ENCODE measurements at places on chromosomes 2 and 18.

GRCh38 chr2:67251741-67252140, 145.4 kb upstream of the ETAA1 start:
- no peak for DNase-seq

DNA sequence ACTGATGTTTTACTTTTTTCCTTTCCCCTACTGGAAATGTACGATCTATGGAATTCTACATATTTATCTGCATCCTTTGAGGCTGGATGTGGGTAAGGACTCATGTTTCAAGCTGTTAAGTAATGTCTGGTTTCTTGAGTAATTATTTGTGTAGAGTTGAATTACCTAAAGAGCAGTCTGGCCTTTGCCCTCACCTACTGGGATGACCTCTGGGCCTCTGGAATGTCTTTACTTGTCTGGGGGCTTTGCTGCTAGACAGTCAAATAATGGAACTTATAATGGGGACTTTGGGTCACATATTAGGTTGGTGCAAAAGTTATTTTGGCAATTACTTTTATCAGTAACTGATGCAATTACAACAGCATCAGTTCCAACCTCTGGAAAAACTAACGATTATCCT, 244.7 kb downstream of the CCDC178 start:
- DNase-seq: no peak

DNA sequence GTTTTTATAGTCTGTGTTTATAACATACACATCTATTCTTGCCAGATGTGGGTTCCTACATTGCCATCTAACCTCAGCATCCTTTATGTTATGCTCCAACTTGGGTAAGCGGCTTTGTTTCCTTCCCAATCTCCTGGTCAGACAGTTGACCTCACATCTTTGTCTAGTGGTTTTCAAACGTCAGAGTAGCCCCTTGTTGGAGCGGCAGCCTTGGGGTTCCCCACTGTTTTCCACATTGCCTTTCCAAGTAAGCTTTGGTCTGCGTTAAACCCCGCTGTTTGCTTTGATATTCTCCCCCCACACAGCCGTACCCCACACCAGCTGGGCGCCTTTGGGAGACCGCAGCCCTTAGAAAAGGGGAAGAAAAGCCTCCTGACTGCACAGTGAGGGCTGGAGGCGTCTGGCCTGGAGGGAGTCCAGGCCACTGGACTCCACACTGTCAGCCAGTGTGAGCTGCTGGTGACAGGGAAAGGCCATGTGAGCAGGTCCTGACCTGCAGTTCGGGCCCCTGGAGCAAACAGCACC, 83.3 kb downstream of the MALT1 start:
- no peak for DNase-seq

GRCh38 chr2:1976728-1977416, 232.6 kb upstream of the PXDN start:
- DNase-seq: no peak

GRCh38 chr18:49959176-49959575, 145.8 kb upstream of the ACAA2 start:
- DNase-seq: no peak

DNA sequence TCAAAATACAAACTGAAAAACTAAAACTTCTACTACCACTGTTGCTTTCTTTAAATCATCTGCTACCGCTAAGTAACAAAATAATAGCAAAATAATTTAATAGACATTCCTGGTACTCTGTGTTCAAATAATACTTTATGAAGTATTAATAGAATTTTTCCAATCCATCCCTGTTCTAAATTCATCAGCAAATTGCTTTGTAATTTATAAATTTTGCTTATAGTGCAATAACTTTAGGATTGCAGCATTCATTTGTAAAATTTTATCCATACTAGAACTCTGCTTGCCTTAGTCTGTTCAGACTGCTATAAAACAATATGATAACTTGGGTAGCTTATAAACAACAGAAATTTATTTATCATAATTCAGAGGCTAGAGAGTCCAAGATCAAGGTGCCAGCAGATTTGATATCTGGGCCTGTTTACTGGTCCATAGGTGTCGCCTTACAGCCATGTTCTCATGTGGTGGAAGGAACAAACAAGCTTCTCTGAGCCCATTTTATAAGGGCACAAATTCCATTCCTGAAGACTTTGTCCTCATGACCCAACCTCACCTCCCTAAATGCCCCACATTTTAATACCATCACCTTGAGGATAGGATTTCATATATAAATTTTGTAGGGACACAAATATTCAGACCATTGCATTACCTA, 415.1 kb upstream of the MAP2 start:
- no peak for DNase-seq

DNA sequence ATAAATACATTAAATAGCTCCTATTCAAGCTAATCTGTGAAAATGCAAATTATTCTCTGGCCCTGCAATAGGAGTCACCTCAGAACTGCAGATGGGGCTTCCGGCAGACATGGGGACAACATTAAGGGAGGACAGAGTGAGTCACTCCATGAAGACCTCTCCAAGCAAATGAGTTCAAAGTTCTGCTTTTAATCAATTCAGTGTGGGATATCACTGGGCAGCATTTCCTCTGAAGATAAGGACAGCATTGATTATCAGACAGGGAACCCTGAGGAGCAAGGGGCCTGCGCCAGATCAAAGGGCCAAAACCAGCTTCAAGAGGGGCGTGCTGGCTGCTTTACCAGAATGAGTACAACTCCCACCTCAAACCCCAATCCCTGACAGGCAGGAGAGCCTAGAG, 356.9 kb upstream of the KLHL29 start:
- no peak for DNase-seq

DNA sequence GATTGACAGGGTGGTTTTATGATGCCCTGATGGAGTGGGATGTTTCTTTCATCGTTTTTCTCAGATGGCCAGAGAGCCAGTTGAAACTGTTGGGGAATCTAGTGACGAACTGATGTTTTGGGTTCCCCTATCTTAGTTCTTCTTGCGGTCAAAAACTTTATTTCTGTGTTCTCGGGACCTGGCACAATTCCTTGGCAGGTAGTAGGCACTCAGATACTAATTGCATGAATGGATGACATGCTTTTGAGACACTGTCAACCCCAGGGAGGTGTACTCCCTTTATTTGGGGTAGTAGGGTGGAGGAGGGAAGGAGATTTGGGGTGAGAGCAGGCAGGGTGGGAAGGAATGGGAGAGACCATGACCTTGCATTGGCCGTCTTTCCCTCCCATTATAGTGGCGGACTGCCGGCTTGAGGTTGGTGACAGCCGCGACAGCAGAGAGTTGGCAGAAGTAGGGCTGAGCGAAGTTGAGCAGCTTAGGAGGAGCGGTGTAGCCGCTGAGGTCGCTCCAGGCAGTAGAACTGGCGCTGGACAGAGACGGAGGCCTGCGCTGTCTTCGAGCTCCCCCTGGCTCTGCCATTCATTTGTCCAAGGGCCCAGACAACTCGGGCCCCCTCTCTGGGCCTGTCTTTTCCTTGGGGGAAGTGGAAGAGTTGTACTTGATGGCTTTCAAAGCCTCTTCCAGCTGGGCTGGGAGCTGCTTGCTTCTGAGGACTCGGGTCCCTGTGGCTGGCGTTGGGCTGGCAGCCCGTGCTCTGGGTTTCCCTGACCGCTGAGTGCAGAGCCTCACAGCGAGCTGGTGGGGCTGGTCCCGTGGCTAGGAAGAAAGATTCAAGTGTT, 2.6 kb downstream of the TET3 start:
- DNase-seq: no peak

- DNase-seq: no peak
These were observed 15.4 kb upstream of the OTOS start for GRCh38 chr2:240155745-240156390.

- no peak for DNase-seq
These were observed 126.6 kb downstream of the LRATD1 start for GRCh38 chr2:14759082-14759481.

- DNase-seq: no peak
These were observed 106.8 kb downstream of the C1D start for GRCh38 chr2:67955748-67956603.

- DNase-seq: peak; percentile 91
These were observed 113.8 kb downstream of the SH3RF3 start for GRCh38 chr2:109242654-109243331.

- no peak for DNase-seq
These were observed 37.7 kb downstream of the SESTD1 start for GRCh38 chr2:179226961-179227259.

DNA sequence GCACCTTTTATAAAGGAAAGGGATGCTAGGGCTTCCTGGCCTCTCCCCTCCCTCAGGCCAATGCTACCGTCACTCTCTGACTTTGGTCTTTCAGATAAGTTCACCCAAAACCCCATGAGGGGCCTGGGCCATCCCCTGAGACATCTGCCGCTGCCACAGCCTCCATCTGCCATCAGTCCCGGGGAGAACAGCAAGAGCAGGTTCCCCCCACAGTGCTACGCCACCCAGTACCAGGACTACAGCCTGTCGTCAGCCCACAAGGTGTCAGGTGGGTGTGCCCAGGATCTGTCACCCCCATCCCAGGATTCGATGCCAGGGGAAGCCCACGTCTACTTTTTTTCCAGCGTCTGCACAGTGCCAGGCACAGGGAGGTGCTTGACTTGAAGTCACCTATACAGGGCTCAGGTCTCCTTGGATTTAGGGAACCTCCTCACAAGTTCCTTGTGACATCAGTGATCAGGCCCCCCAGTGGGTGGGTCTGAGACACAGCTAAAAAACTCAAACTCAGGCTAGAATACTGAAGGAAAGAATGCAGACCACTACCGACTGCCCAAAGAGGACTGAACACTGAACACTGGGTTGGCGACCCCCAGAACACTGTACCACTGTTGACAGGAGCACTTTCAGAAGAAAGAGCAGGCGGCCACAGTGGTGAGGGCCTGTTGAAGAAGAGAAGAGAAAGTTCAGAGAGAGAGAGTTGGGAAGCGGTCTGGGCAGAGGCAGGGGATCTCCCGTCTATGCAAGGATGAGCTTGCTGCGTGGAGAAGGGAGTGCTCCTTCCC, 85.3 kb downstream of the EPAS1 start:
- no peak for DNase-seq

DNA sequence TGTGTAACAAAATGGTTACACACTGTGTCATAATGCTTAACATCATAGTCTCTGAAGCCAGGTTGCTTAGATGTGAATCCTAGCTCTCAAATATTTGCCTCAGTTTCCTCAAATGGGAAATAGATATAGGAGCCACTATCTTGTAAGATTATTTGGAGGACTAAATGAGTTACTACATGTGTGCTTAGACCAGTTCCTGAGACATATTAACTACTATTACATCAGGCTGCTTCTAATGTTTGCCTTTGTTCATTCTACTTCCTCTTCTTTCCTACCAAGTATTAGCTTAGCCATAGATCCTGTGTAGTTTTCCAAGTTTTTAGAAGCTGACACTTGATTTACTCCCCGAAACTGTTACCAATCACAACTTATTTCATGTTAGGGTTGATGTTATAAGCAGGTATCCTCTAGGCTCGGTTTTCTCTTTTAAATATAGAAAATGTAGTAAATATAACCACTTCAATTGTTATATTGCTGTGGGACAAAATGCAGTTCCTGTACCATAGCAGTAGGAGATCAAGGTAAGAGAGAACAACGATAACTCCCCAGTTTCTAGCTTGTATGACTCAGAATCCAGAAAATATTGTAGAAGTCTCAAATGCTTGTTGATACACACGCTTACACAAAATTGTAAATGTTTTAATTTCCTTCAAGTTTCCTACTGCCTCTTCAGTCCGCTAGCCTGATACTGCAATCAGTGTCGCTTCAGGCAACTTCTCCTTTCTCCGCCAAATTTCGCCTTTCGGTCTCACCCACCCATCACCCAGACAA, 751 bp upstream of the DNAJC10 start:
- DNase-seq: peak; percentile 8

GRCh38 chr2:237418300-237418699, 4.3 kb upstream of the COL6A3 start:
- DNase-seq: no peak

GRCh38 chr18:53534203-53534602, 690.3 kb downstream of the MBD2 start:
- no peak for DNase-seq

DNA sequence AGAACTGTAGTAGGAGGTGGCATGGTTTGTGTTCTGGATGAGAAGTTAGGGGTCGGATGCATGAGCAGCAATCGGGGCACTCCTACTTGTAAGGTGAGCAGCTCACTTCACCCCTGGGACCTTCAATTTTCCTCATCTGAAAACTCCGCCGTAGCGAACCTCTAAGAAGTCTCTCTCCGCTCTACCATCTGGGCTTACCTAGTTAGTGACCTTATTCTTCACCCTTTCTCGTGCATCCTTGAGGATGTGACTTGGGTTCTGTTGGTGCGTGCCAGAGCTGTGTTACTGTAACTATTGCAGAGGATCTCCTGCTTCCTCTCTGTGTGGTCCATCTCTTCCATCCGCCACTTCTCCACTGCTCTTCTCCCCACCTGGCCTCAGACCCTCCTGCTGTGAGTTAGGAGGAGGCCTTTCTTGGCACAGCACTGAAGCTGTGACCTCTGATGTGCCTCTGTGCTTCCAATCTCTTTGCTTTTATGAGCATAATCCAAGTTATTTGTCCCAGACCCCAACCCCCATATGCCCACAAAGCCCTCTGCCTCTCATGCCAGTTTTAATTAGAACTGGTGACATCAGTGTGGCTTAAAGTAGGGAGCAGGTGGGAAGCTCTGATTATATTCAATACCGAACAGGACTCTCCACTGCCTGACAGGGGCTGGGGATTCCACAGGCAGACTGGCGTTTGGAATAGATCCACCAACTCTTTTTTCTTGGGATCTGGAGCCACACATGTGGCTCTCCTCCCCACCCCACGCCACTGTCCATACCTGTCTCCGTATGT, 178.4 kb downstream of the BCL2 start:
- DNase-seq: no peak

GRCh38 chr2:131493199-131493968, 1.2 kb upstream of the MZT2A start:
- DNase-seq: peak; percentile 13

GRCh38 chr2:147531269-147531668, 313.6 kb upstream of the ACVR2A start:
- no peak for DNase-seq

DNA sequence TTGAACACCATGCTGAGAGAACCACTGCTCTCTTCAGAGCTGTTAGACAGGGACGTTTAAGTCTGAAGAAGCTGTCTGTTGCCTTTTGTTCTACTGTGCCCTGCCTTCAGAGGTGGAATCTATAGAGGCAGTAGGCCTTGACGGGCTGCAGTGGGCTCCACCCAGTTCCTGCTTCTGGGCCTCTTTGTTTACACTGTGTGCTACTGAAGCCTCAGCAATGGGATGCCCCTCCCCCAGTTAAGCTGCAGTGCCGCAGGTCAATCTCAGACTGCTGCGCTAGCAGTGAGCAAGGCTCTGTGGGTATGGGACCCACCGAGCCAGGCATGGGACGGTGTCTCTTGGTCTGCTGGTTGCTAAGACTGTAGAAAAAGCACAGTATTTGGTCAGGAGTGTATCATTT, 162.3 kb upstream of the NXPH2 start:
- DNase-seq: no peak

GRCh38 chr2:10541081-10541480, 93.0 kb upstream of the ODC1 start:
- DNase-seq: no peak

GRCh38 chr2:107775791-107776190, 50.9 kb upstream of the RGPD4 start:
- no peak for DNase-seq

All from LHCN-M2 (cell line).